ENCODE measurements at places on chromosomes 12 and 14. TPM values are rescaled to one million over a fixed set of nuclear protein-coding genes. Genes with fewer than 3 reads are reported as not detected.

DNA sequence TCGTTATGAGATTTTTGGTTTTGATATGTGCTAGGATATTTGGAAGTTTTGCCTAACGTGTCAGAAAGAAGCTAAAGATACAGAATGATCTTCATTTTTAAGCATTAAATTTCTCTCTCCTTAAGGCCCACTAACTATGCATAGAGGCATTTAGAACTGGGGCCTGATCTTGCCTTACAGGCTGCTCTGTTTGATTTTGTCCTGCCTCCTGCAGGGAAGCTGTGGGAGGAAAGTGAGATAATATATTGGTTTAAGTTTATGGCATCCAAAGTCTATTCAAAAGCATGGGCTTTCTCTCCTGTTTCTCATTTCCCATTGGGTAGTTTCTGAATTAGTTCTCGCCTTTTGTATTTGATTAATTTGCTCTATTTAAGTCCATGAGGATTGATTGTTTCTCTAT is 250.3 kb upstream of the FBXO33 start:
- H3K27me3 ChIP-seq: no peaks in the 10 kb centered on the region
- no peak for DNase-seq
- H3K27ac ChIP-seq: no peak overlapping the region
- H3K4me3 ChIP-seq: no peak overlapping the region
- peaks cover 20% of the 10 kb centered on the region for H3K4me1 ChIP-seq

DNA sequence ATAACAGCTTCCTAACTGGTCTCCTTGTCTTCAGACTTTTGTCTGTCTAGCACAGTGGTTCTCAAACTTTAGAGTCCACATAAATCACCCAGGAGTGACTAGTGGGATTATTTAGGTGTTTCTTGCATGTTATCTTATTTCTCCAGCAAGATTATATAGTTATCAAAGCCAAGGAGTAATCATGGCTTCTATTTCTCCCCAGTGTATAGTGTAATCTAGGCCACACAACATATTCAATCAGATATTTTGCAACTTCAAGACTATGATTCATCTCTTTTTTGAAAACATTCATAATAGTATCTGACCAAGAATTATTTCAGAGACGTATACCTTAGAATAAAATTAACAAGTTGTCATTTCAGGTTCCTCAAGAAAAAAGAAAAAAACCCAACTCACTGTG is 131.9 kb downstream of the CEP83 start:
- H3K27me3 ChIP-seq: no peaks in the 10 kb centered on the region
- no peaks in the 10 kb centered on the region for H3K4me1 ChIP-seq
- H3K4me3 ChIP-seq: no peak overlapping the region

ASB2 gene
- 3.5 TPM for total RNA-seq

DNA sequence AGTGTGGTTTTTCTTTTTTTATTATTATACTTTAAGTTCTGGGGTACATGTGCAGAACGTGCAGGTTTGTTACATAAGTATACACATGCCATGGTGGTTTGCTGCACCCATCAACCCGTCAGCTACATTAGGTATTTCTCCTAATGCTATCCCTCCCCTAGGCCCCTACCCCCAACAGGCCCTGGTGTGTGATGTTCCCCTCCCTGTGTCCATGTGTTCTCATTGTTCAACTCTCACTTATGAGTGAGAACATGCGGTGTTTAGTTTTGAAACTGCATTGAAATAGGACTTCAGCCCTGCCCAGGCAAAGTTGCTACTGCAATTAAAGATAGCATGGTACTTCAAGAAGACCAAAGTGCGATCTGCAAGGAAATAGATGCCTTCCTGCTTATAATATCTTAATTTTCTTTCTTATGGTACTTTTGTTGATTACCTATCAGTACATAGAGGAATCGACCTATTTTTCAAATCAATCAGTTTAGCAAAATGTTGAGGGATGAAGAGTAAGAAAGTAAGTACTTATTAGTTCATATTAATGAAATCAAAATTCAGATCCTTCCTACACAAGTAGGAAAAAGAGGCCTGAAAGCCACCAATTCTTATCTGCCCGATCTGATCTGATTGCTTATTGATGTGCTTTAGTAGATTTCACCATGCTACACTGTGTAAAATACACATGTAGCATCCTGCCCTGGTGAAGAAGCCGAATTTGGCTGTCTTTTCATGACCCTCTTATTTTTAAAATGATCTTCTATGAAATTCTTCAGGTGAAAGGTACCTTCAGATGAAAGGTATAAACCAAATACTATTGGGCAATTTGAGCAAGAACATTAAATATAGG is 1.6 kb downstream of the LTA4H start:
- H3K4me3 ChIP-seq: no peak overlapping the region
- H3K4me1 ChIP-seq: peaks cover 4% of the 10 kb centered on the region
